Left forelimb (tissue), 1 donor: ENCODE measurements at places on chromosomes 5 and 9.
A peak's percentile ranks its signal among the peaks of the same experiment; 100 is the strongest.

DNA sequence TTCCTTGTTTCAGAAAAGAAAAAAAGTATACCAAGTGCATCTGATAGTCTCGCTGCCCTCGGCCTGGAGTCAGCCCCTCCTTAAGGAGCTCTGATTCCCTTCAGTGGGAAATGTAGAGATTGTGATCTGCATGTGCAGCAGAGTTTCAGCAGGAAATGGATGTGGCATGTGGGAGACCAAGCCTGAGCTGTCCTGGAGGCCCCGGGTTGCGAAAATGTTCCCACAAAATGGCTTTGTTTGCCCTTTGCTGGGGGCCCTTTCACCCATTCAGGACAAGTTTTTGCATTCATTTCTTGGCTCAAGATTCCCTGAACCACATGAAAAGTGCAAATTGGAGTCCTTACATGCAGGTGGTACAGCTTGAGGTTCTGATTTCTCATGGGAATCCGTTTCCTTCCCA, 230.9 kb downstream of the GADD45G start:
- DNase-seq: no peak

- no peak for DNase-seq
Observed at GRCh38 chr9:70031141-70031545, 12.5 kb upstream of the MAMDC2 start.

- DNase-seq: no peak
Observed at GRCh38 chr5:57889558-57889957, 406.9 kb upstream of the ACTBL2 start.

GRCh38 chr5:57069115-57069835, 104.6 kb upstream of the GPBP1 start:
- DNase-seq: no peak

GRCh38 chr9:125985142-125985997, 238.2 kb downstream of the PBX3 start:
- DNase-seq: peak; percentile 25

GRCh38 chr9:117414906-117415331, at the start of gene ASTN2:
TSS of gene ASTN2 (minus strand) at chr9:117415057. CDS start at chr9:117414938, 119 bp downstream.
- no peak for DNase-seq

DNA sequence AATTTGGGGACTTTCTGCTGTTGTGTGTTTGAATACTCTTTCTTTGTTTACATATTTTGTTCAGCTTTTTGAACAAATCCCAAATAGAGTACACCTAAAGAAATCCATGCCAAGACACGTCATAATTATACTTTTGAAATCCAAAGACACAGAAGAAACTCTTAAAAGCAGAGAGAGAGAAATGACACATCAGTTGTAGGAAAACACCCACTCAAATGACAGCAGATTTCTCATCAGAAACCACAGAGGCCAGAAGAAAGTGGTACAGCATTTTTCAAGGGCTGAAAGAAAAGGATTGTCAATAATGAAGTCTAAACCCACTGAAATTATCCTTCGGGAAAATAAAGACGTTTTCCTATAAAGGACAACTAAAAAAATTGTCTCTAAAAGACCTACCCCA, 378.6 kb downstream of the GADD45G start:
- DNase-seq: no peak

GRCh38 chr9:130114741-130115140, 57.5 kb upstream of the NCS1 start:
- DNase-seq: no peak

DNA sequence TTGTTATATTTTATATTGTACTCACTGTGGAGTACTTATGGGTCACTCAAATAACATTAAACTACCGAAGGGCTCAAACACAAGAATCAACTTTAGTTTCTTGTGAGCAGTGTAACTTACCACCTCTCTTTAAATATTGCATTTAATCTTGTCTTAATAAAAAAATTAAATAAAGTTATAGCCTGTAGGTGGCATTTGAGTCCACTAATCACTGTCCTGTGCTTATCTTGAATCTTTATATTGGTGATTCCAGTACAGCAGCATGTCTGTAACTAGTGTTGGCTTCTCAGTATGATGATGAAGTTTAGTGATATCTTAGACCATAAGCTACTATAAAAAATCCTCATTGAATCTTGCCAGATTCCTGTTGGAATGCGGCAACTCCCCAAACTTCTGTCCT, 313.8 kb downstream of the FAM170A start:
- DNase-seq: no peak

GRCh38 chr5:92494508-92494907, 1086.5 kb downstream of the NR2F1-AS1 start:
- no peak for DNase-seq

DNA sequence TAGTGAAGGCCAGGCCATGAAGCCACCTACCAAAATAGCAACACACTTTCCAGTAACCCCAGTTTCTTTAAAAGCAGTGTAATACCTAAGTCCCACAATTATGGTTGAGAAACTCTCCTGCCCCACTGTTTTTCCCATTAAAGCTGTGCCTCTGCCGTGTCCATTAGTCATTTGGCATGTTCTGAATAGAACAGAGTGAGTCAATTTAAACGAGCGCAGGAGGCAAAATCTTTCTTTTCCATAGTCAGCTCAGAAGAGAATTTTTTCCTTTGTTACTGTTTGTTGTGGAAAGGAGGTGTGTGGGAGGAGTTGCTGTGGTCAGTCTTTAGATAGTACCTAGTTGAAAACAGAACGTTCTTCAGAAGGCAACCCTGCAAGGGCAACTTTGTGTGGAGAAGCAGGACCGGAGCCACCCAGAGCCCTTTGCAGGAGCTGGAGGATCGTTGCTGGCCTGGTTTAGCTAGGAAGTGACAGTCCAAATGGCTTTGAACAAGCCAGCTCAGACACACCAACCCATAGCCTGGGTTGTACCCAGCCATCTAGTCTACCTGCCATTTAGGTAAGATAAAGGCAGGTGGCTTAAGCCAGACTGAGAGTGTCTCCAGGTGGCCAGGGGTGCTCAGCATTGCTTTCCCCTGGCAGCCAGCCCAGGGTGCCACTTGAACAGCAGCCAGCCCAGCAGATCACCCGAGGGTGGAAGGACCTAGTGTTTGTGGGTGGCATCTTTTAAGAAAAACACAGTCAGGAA, 30.4 kb downstream of the GADD45G start:
- no peak for DNase-seq

GRCh38 chr5:135246923-135247795, 151.9 kb downstream of the MACROH2A1 start:
- peak; percentile 59 for DNase-seq

DNA sequence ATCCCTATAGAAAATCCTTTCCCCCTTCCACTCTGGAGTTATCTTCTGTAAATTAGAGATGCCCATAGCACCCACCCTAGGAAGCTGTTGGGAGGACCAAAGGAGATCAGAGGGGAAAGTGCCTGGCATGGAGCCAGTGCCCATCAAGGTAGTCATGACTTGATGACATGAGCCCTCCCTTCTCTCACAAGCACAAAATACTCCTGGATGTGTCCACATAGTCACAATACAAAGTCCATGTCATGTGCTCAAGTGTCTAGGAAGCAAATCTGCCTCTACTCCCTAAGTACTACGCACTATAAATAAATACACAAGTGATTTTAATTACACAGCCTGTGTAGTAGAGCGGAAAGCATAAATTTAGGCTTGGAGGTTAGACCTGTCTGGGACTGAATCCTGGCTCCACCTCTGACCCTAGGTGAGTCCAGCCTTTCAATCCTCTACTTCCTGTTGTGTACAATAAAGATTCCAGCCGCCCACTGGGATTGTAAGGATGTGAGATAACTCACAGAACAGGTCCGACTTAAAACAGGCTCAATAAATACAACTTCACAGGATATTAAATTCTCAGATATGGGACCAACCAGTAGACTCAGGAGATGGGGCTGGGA, 30.6 kb downstream of the TTC39B start:
- no peak for DNase-seq

DNA sequence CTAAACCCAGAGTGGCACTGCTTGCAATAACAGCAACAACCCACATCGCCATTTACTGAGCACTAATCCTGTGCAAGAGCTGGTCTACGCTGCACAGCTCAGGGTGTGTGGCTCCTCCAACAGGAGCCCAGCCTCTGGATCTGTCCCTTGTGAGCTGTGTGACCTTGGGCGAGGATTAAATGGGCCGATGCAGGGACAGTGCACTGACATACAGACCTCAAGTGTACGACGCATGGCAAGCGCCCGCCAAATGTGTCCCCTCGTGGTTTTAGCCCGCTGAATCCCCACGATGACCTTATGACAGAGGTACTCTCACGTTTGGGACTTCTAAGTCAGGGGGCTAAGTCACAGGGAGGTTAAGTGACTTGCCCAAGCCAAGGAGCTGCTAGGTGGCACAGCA, 130.3 kb upstream of the RAPGEF1 start:
- no peak for DNase-seq

GRCh38 chr9:34891386-34891785, 66.7 kb upstream of the PHF24 start:
- DNase-seq: no peak

DNA sequence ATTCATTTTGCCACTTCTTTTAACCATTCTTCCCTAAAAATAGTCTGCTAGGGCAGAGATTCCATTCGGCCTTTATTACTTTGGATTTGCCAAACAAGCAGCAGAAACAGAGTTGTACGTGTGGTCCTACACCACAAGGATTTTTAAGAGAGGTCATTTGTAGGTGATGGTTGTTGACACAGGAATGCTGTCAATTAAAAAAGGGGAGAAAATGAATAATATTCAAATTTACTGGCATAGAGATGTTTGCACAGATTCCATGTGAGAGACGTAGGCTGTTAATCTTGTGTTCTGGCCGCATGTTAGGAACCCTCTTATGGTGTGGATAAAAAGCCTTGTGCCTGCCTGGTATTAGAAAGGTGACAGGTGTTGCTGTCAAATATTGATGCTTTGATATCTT, 34.9 kb downstream of the TRIO start:
- no peak for DNase-seq

- no peak for DNase-seq
Observed at GRCh38 chr5:104295991-104296390, 733.4 kb upstream of the NUDT12 start.

DNA sequence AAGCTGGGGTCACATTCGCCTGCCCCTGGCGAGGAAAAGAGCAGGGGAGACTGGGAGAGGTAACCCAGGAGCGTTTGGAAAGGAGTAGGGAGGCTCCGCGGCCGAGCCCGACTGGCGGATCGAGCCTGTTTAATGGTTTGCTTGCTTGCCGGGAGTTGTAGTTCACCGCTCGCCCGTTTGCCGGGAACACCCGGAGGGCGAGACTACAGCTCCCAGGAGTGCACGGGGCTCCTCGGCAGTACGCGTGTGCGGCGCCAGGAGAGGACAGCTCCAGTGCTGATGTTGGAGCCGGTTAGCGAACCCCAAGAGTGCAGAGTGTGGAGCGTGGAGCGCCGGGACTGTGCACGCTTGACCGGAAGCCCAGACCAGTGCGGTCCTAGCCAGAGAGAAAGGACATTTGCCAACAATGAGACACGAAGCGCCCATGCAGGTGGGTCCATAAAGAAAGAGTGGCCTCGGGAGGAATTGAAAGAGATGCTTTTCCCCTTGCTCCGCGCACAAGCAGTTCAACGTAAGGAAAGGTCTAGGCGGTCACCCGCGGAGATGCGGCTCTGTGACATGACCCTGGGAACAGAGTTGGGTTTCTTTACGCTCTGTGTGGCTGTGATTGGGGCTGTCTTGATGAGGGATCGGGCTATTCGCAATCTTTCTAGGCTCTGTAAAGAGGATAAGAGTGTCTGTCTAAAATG, at the start of gene RAB3C:
Gene RAB3C, plus strand, starts transcription at position 273 of the 689 bp plus-strand sequence. Its CDS starts 134 bp downstream, at position 407.
- peak; percentile 92 for DNase-seq

GRCh38 chr5:139633295-139634027, 14.7 kb upstream of the CXXC5 start:
- no peak for DNase-seq

- DNase-seq: no peak
Observed at GRCh38 chr5:62719061-62719720, 140.6 kb downstream of the LRRC70 start.

DNA sequence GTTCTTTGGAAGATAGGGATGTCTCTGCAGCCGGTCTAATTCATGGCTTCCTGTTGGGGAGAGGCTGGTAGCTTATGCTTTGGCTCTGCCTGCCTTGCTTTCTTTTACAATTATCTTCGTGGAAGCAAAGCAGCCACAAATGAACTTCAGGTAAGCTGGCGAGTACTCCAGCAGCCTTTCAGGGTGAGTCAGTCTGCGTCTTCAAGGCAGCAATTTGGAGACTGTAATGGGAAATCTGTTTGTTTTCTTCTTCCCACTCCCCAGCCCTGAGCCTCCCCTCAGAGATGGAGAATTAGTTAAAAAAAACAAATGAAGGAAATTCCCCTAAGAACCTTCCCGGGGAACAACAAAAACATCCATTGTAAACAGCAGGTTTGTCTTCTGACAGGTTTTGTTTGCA, 100.1 kb downstream of the PSAT1 start:
- DNase-seq: no peak

DNA sequence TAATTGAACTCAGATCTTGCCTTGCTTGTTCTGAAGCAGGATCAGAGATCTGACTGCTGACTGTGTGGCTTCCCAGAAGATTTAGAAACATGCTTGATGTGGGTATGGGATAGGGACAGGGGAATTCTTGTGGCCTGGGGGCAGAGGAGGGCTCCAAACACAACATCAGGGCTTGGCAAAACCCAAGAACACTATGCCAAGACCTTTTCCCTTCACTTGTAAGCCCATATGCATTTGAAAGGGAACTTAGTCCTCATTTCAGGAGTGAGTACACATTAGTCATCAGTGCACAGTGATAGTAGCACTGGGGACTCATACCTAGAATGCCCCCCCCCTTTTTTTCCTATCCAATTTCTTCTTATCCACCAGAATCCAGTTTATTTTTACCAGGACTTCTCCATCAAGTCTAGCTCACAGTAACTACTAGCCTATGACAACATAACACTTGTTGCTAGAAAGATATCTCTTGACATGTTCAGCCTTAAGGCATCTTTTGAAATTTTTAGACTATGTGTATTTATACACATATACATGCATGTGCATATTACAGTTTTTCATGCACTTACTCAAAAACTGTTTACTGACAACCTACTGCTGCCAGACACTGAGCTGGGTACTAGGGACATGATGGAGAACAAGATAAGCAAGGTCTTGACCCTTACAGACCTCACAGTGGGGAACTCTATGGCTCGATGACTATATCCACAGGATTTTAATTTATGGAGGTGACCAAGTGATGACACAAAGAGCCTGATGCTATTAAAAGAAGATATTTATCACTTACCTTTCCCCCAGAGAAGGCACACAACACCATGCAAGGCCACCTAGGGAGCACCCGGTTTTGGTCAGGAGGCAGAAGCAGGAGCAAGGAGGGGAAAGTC, 158.3 kb upstream of the MAP3K1 start:
- no peak for DNase-seq

DNA sequence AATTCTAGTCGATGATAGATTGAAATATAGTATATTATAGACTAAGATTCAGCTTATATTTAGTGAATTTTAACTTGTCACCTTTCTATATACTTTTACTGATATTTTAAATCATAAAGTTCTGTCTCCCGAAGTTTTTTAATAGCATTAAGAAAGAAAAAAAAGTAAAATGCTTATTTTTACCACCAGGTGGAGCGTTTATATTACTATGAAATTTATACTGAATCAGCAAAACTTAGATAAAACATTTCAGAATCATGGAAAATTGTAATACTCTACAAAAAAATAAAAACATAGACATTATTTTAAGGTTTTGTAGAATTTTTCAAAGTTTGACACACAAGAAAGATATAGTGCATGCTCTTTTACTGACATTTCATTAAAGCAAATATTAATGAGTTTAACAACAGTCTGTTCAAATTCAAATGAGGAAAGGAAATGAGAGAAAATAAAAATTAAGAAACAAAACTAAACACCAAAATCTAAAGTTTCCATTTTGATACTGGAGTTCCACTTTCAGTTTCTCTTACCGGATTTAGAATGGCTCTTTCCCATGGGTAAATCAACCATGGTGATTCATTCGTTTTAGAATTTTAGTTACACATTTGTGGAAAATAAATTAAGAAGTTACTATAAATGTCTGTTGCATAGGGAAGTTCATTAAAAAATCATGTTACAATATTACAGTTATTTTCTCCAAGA, 1035.3 kb downstream of the CDH12 start:
- DNase-seq: no peak
